Activated CD4-positive, alpha-beta T cell treated with anti-CD3 and anti-CD28 coated beads, Interleukin-10, Interleukin-2, amounts not matched to agents 100 ng/mL and 50 ng/mL, durations not matched to agents 16 hours and 8 hours (primary cell): ENCODE measurements at places on chromosomes 16 and 17.

DNA sequence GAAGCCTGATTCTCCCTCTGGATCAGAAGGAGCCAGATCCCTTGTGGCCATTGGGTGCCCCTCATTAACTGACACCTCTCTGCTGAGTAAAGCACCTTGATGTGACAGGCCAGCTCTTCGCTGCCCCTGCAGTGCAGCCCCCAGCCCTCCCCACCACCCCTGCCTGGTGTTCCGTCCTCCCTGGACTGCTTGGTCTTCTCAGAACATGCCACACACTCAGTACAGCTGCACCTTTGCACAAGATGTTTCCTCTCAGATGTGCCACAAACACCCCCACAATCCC lies 20.2 kb downstream of the GOSR2 start:
- DNase-seq, result no peak

GRCh38 chr16:89545044-89545830 lies 15.2 kb upstream of the RPL13 start:
- no peak for DNase-seq

- DNase-seq, result no peak
Measured at GRCh38 chr16:56346131-56346890, 79.0 kb downstream of the AMFR start.

- no peak for DNase-seq
Measured at GRCh38 chr16:10356870-10357842, 28.7 kb upstream of the ATF7IP2 start.

DNA sequence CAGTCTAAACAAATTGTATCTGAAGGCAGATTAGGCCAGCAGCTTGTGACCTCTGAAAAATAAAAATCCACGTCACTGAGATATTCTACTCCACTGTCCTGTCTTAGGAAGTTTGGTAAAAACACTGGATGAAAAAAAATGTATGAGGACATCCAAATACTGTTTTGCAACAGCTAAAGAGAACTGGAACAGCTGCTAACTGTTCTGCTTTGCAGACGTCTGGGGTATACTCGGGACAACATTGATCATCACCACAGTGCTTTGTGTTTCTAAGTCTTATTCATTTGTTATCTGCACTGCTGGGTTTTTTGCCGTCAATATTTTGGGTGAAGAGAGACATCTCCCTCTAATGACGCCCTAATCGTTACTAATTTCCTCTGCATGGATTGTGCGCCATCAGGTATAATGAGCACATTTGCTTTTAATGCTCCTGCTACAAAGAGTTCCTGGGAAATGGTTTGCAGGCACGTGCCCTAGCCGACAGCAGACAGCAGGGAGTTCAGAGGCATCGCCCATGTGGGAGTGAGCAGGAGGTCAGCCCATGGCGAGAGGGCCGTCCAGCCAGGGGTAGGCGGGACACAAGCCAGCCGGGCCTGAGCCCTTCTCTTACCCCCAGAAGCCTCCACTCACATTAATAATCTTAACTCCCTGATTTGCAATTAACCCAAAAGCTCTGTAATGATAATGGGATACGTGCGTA lies 87.0 kb downstream of the CBLN1 start:
- DNase-seq, result no peak
